ENCODE measurements at places on chromosomes 5 and 9.

DNA sequence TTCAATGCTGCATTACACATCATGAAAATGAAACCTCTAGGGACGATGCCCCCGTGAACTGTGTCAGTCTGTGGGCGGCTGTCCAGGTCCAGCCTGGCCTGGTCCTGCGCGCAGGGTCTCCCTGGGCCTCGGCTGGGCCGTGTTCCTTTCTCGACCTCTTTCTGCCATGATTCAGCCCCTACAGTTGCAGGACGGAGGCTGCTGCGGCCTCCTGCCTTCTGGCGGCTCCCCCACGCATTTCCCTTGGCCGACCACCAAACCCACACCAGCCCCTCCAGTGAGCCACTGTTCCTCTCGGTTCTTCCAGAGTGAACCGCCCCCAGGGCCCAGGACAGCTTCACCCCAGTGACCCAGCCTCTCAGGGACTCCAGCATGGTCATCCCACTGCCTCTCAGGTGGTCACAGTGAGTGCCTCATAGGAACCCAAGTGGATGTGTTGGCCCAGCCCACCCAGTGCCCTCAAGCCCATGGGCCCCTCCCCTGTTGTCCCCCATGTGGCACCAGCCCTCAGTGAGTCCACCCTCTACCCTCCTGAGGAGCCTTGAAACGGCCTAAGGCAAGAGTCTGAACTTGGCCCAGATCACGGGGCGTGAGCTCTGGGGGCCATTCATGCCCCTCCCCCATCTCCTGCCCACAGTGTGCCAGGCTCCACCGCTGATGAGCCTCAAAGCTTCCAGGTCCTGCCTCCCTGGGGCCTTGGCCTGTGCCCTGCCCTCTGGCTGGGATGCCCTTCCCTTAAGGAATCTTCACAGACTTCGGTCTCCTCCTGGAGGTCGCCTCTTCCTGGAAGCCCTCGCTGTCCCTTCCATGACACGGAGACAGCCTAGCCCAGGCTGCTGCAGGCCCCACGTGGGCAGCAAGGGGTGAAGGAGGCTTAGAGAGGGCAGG is 10.0 kb upstream of the CLIC3 start:
- no peak for DNase-seq

- no peak for DNase-seq
These were observed 651 bp downstream of the HRH2 start for GRCh38 chr5:175658299-175659145.

GRCh38 chr5:76537073-76537543 is 86.1 kb downstream of the F2RL2 start:
- DNase-seq: no peak

DNA sequence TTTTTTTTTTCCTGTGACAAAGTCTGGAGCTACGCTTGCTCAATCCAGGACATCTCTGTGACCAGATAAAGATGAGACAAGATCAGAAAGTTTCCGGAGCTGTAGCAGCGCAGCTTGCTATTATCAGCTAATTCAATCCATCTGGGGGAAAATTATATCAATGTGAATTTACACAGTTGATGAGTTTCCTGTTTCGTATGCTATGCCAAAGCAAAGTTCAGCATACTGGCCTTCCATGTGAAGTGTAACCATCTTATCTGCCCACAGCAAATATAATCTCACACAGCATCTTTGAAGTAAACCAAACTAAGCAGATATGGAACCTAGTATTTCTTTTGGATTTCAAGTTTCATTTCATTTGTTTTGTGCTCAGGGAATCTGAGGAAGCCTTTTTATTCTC is 1767.7 kb downstream of the EFNA5 start:
- no peak for DNase-seq

GRCh38 chr5:103706939-103707682 is 144.5 kb upstream of the NUDT12 start:
- DNase-seq: peak; percentile 28

DNA sequence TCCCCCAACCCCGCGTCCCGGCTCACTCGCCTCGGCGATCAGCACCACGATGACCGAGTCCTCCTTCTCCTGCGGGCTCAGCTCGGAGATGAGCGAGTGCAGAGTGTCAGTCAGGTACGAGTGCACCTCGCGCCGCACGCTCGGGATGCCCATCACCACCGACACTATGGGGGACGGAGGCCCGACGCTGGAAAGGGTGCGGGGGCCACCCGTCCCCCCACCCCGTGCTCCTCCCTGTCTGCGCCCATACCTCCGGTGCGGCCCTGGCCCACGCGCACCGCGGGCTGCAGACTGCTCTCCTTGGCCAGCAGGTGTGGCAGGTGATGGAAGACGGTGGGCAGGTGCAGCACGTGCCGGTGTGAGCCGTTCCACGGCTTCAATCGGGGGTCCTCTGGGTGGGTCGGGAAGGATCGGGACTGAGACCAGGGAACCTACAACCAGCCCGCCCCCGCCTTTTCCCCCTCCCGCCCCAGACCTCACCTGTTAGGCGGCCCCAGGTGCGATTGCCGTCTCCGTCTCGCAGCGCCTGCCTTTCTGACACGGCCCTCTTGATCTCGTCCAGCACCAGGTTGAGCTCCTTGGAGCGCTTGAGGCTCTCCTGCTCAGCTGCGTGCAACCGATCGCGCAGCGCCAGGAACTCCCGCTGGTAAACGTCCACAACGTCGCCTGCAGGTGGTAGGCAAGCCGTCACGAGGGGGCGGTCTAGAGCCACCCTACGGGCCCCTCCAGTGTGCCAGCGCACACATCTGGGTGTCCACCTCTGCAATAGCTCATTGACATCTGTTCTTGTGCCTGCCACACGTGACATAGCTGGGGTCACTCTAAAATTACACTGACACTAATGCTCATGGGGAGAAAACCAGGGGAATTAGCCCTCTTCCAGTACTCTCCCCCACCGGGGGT is 5.1 kb downstream of the MGAT4B start:
- DNase-seq: peak; percentile 9

DNA sequence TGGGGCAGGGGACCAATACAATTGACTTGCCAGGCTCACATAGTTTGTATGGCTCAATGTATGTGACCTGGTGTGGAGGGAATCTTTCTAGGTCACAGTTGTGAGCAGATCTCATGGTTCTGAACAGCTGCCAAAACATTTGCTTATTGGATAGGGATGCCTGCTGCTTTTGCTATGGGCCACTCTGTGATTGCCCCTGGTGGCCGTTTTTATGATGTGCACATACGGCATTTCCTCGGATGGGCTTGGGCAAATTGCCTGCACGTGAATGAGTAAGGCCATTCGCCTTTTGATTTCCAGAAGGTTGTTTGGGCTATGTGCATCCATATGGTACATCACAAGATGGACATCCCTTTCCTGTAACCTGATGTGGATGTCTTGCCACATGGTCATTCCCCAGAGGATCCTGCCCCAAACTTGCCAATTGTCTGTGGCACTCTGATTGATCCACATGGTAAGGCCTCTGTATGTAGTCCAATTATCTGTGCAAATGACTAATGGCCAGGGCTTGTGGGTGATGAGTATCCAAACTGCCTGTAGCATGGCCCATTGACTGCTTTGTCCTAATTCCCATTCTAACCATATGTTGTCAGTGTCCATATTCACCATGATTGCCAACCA is 10.7 kb upstream of the SLC22A4 start:
- DNase-seq: peak; percentile 10

GRCh38 chr5:1119312-1119831 is 7.5 kb upstream of the SLC12A7 start:
- no peak for DNase-seq

DNA sequence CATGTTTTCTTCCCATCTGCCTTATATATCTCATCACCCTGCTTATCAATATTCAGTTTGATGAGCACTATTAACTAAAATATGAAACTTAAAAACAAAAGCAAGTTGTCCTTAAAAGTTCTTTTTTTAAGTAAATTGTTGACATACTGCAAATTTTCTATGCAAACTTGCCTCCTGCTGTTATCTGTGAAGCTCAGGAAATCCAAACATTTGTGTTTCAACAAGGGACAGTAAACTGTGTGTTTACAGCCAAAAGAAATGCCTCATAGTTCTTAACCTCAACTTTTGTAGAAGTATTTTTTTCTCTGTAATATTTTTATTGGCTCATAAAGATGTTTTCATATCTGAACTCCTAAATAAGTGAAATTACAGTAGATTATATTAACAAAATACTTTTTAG is 7.7 kb upstream of the TTC23L start:
- DNase-seq: no peak

- no peak for DNase-seq
These were observed 57.3 kb upstream of the CPLX2 start for GRCh38 chr5:175813943-175814630.

- DNase-seq: no peak
These were observed 44.7 kb upstream of the DMAC1 start for GRCh38 chr9:7844242-7844641.

DNA sequence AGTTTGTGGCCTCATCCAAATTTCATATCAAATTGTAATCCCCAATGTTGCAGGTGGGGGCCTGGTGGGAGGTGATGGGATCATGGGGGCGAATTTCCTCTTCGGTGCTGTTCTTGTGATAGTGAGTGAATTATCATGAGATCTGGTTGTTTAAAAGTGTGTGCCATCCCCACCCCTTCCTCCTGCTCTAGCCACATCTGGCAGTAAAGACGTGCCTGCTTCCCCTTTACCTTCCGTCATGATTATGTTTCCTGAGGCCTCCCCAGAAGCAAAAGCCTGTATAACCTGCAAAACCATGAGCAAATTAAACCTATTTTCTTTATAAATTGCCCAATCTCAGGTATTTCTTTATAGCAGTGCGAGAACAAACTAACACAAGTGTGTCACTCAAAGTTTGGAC is 71.0 kb upstream of the MOCS2 start:
- DNase-seq: no peak

GRCh38 chr9:99049228-99049627 is 55.7 kb upstream of the TGFBR1 start:
- DNase-seq: no peak

GRCh38 chr9:34145165-34145564 is 18.7 kb upstream of the DCAF12 start:
- DNase-seq: no peak

- no peak for DNase-seq
These were observed 25.7 kb downstream of the TAS2R1 start for GRCh38 chr5:9604416-9604815.

- DNase-seq: no peak
These were observed 134.9 kb downstream of the SLIT3 start for GRCh38 chr5:169166078-169166477.

DNA sequence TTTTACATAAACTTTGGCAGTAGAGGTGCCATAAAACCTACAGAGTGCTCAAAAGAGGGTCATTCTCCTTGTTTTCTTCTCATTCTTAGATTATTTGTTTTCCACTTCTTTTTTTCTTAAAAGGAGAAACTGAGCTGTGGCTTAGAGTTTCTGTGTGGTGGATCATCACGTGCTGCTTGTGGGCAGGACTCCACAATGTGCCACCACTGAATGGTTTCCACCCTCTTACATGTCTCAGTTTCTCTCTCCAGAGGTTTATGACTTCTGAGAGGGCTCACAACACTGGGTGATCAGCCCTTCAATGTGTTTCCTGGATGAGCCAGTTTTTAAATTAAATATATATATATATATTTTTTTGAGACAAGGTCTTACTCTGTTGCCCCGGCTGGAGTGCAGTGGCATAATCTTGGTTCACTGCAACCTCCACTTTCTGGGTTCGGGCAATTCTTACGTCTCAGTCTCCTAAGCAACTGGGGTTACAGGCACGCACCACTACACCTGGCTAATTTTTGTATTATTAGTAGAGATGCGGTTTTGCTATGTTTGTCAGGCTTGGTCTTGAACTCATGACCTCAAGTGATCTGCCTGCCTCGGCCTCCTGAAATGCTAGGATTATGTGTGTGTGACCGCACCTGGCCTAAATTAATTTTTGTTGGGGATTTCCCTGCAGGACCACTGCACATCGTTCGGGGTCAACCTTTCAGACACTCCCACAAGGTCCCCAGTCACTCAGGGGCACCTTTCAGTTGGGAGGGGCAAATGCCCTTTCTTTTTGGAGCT is 3.1 kb upstream of the UNC13B start:
- no peak for DNase-seq
